Stimulated activated naive B cell treated with anti-CD40 and anti-IgM and Interleukin-4, amounts not matched to agents 10 μg/mL and 1 μg/mL and 100 μg/mL, for 72 hours (primary cell): ENCODE measurements at places on chromosomes 2 and 18.

- DNase-seq, result no peak
Observed at GRCh38 chr2:20552847-20553246, 98.1 kb downstream of the HS1BP3 start.

- no peak for DNase-seq
Observed at GRCh38 chr18:49547701-49548100, 14.2 kb upstream of the LIPG start.

GRCh38 chr18:76985951-76986236 is 146.7 kb downstream of the MBP start:
- DNase-seq, result no peak

GRCh38 chr2:162403884-162404283 is 60.0 kb downstream of the GCA start:
- no peak for DNase-seq

- DNase-seq, result no peak
Observed at GRCh38 chr2:14633461-14634181, 1.1 kb downstream of the LRATD1 start.
